Dorsolateral prefrontal cortex (tissue), 122 donors: ENCODE measurements at places on chromosomes 1 and 21.

- no peak for DNase-seq
Measured at GRCh38 chr1:152034324-152034653, 2.5 kb downstream of the S100A11 start.

GRCh38 chr1:184801503-184801902, 46.8 kb upstream of the EDEM3 start:
- no peak for DNase-seq

- DNase-seq, result no peak
Measured at GRCh38 chr1:78787544-78787943, 137.9 kb downstream of the IFI44 start.

DNA sequence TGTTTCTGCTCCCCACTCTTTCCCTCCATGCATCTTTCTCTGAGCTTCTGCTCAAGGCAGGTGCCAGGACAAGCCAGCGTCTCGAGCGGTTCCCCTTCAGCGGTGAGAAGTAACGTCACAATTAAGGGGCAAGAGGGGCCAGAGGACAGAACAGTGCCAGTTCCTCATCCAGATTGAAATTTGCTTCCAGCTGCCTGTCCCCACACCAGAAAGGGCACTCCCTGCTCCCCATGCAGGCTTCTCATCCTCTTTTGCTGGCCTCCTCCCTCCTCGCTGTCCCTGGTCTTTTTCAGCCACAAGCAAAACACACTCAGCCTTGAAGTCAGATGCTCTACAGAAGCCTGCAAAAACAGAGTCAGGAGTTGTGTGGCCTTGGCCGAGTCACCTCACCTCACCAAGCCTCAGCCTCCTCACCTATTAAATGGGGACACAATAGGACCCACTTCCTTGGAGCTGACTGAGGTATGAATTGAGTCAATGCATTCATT, 35.0 kb upstream of the ECE1 start:
- DNase-seq, result no peak

DNA sequence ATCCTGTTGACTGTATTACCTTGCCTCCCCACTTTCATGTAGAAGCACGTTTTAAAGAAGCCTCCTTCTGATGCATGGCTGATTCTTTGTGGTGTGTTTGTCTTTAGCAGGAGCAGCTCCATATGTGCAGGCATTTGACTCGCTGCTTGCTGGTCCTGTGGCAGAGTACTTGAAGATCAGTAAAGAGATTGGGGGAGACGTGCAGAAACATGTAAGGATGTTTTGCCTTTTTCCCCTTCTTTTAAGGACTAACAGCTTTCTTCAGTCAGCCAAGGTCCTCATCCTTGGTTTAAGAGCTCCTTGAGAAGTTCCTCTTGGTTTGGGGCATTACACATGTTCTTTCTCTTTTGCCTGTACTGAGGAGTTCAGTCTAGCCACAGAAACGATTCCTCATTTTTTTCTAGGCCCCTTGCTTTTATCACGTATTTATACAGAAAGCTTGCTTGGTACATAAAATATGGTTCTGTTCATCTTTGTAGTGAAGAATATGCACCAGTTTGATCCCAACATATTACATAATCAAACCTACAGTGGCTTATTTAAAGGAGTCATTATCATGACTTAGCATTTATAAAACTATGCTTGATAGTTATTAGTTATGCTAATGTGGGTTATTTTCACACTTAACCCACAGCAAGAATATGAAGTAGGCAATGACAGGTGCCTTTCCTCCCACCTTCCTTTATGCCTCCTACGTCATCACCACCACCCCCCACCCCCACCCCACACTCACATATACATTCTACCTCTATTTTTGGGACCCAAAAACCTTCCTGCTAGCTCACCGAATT, 19.6 kb downstream of the CAP1 start:
- no peak for DNase-seq

DNA sequence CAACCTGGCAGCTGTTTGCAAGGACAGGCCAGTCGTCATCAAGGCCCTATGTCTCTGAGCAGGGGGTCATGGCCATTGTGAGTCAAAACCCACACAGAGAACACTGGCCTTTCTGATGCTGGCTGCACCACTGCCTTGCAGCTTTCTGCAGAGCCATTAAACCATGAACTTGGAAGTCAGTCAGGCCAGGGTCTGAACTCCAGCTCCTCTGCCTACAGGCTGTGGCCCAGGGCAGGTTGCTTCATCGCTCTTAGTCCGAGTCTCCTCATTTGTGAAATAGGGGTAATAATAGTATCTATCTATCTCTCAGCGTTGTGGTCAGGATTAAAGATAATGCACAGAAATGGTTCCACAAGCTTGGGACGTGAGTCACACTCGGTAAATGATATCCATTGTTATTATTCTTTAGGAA, 35.8 kb upstream of the HIVEP3 start:
- no peak for DNase-seq

DNA sequence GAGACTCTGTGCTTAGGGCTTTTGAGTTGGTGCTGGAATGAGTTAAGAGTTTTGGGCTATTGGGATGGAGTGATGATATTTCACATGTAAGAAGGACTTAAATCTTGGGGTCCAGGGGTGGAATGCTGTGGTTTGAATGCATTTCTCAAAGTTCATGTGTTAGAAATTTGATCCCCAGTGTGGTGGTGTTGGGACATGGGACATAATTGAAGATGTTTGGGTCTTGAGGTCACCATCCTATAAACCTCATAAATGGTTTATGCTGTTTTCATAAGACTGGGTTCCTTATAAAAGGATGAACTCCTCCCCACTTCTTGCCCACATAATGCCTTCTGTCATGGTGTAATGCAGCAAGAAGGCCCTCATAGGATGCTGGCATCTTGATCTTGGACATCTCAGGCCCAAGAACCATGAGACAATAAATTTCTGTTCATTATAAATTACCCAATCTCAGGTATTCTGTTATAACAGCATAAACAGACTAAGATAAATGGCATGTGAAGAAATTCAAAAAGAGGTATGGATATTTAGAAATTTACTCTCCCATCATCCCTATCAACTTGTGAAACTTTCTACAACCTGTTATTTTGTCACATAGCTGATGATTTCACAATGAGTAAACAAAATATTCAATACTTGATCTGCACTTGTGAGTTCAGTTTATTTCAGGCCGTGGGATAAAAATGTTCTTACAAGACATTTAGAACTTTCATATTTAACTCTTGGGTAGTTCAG, 48.0 kb upstream of the NEK7 start:
- no peak for DNase-seq

- no peak for DNase-seq
Measured at GRCh38 chr1:11638121-11638520, 16.1 kb downstream of the FBXO2 start.

DNA sequence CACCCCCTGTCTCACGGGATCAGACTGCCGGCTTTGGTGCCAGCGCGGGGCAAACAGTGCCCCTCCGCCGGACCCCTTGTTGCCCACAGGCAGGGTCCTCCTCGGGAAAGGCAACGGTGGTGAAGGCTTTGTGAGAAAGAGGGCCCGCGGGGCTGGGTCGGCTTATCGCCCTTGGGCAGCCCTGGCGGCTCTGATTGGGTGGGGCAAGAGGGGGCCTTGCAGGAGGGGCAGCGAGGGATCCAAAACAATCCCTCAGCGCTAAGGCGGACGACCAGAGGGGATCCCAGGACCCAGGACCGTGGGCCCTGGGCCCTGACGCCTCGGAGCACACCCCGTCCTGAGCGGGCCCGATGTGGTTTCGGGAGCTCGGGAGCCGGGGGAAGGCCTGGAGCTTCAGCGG, 3.9 kb upstream of the ZNF678 start:
- DNase-seq, result no peak

- DNase-seq, result no peak
Measured at GRCh38 chr1:156367383-156368156, 1.4 kb upstream of the RHBG start.

DNA sequence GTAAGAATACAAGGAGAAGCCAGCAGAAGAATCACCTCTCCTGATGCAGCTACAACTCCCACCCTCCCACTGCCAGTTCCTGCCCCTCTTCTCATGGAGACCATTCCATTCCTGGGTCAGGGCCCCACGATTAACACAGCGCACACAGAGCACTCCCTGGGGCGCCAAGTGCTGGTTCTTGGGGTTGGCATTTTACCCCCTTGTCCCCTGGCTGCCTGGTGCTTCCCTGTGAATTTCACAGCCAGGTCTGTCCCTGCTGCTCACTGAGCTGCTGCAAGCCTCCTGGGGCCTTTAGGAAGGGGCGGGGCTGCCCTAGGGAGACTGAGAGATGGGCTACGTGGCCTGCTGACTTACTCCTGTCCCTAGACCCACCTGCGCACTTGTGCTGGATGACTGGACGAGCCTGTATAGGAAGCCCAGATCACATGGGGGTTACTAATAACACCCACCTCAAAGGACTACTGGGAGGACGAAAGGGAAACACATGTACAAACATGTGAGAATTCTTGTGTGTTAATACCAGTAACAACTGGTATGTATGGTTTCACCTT, 4.8 kb downstream of the ZNF672 start:
- no peak for DNase-seq

DNA sequence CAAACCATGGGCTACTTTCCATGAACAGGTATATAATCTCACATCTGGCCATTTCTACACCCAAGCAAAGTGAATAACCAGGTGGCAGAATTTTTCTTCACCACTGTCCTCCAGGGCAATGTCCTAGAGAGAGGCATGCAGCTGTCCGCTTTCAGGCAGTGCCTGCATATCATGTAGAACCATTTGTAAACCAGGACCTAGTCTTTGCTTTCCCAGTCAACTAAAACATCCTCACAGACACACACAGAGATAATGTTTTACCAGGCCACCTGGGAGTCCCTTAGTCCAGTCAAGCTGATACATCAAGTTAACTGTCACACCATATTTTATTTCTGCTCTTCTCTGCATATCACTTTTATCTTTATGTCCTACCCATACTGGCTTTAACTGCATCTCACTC, 26.2 kb downstream of the TNFSF18 start:
- DNase-seq, result no peak

DNA sequence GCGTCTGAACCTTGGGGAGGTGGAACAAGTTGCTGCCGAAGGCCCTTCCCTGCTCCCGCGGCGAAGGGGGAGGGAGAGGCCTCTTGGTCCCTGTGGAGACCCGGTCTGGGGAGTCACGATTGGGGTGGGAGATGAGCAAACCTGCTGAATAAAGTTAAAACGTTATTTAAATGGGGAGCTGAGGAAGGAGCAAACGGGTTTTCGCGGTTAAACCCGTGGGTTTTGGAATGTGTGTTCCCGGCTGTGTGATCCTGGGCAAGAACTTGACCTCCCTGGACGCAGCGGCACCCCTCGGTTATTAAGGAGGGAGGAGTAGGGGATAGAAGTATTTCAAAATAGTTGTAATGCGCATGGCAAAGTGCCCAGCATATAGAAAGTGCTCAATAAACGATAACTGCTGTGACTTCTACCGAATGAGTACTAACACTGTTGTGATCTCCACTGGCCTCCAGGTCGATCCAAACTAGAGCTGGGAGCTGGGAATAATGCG, 3.4 kb downstream of the FAM110D start:
- DNase-seq, result no peak

GRCh38 chr1:101022294-101022693, 3.3 kb downstream of the DPH5 start:
- no peak for DNase-seq

DNA sequence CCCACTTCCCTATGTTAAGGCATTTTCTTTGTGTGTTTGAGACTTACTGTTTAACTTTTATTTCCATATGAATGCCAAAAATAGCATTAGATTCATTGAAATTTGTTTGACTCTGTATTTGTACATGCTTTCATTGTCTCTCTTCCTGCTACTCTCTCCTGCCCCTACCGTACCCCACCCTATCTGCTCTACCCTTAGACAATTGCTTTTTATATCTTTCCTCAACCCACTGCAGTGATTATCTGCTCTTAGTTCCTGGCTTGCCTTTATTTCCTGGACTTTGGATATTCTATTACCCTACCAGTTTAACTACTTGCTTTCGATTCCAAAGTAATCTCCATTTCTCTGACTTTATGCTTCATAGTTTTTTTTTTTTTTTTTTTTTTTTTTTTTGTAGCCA, 10.5 kb downstream of the RAVER2 start:
- DNase-seq, result no peak

- DNase-seq, result no peak
Measured at GRCh38 chr1:97632776-97633175, 288.1 kb downstream of the DPYD start.

DNA sequence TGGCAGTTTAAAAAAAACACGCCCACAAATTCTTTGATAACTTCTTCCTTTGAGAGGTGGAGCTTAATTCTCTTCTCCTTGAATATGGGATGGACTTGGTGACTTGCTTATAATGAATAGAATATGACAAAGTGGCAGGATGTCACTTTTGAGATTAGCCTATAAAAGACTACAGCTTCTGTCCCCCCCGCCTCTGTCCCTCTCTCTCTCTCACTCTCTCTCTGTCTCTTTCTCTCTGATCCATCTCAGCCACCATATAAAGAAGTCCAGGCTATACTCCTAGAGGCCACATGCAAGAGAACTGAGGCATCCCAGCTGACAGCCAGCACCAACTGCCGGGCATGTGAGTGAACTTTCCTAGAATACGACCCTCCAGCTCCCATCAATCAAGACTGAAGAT, 7.7 kb upstream of the DMBX1 start:
- DNase-seq, result no peak
